ENCODE measurements at places on chromosomes 6 and 20. TPM values are rescaled to one million over a fixed set of nuclear protein-coding genes. Genes with fewer than 3 reads are reported as not detected.
A peak's percentile ranks its signal among the peaks of the same experiment; 100 is the strongest.

Gene TINAG
- total RNA-seq: not detected

Gene MAS1
- not detected for total RNA-seq

Gene MACROD2
- 0.51 TPM for total RNA-seq

Gene STXBP5
- 22.7 TPM for total RNA-seq

Gene MAP7
- 0.95 TPM for total RNA-seq

Gene C6orf58
- 0.39 TPM for total RNA-seq

Gene IP6K3
- total RNA-seq: not detected

Gene FGD2
- total RNA-seq: not detected

Gene PM20D2
- 15.9 TPM for total RNA-seq

Gene RAMACL
- 0.34 TPM for total RNA-seq

Gene CPXM1
- 2.0 TPM for total RNA-seq

Gene NTSR1
- total RNA-seq: not detected

Gene TULP1
- total RNA-seq: not detected

Gene DCBLD1
- total RNA-seq: 21.0 TPM

Gene TBC1D20
- 13.3 TPM for total RNA-seq

Gene PI3
- total RNA-seq: not detected

Gene DEFB121
- total RNA-seq: not detected

Gene DEFB114
- not detected for total RNA-seq

- DNase-seq: no peak
These were observed 378.6 kb downstream of the CD109 start for GRCh38 chr6:74074645-74075044.

DNA sequence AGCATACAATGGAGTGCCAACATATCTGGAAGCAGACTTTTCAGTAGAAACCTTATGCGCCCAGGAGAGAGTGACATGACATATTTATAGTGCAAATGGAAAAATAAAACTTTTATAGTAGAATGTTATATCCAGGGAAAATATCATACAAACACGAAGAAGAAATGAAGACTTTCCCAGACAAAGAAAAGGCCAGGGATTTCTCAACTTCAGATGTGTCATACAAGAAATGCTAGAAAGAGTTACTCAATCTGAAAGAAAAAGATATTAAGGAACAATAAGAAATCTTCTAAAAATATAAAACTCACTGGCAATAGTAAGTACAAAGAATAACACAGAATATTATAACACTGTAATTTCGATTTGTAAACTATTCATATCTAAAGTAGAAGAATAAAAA, 1269.3 kb downstream of the GRIK2 start:
- no peak for DNase-seq

- DNase-seq: peak; percentile 46
These were observed 6.8 kb downstream of the SASH1 start for GRCh38 chr6:148349466-148349865.

DNA sequence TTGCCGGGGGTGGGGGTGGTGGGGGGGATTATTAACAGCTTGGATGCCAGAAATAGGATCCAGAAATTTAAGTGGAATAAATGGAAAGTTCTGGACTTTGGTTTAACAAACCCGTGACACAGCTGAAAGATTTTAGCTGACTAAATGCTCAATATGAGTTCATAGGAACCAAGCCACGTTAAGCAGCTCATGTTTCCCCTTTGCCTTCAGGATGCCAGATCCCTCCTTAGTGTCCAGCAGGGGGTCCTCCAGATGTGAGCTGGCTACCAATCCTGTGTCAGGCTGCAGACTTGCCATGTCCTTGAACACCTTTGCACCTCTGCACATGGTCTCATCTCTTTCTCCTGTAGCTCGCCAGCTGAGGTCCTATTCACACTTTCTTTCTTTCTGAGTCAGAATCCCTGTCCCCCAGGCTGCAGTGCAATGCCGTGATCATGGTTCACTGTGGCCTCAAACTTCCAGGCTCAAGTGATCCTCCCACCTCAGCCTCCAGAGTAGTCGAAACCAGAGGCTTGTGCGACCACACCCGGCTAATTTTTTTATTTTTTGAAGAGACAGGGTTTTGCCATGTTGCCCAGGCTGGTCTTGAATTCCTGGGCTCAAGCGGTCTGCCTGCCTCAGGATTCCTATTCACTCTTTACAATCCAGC, 133.3 kb upstream of the ARMC2 start:
- DNase-seq: no peak

DNA sequence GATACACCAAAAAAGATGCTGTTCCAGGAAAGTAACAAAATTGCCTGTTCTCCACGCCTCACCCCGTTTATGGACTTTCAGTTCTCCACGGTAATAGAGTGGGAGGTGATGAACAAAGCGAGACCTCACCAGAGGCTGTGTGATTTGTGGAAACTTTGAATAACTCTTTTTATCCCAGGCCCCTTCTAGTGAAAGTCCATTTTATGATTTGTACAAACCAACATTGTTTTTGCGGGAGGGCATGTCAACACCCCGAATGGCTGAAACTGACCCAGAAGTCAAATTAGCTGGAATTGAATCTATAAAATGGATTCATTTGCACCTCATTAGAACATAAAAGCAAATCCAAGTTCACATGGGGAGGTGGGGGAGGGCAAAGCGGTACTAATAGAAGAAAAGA, 517.8 kb downstream of the CDH26 start:
- DNase-seq: no peak

DNA sequence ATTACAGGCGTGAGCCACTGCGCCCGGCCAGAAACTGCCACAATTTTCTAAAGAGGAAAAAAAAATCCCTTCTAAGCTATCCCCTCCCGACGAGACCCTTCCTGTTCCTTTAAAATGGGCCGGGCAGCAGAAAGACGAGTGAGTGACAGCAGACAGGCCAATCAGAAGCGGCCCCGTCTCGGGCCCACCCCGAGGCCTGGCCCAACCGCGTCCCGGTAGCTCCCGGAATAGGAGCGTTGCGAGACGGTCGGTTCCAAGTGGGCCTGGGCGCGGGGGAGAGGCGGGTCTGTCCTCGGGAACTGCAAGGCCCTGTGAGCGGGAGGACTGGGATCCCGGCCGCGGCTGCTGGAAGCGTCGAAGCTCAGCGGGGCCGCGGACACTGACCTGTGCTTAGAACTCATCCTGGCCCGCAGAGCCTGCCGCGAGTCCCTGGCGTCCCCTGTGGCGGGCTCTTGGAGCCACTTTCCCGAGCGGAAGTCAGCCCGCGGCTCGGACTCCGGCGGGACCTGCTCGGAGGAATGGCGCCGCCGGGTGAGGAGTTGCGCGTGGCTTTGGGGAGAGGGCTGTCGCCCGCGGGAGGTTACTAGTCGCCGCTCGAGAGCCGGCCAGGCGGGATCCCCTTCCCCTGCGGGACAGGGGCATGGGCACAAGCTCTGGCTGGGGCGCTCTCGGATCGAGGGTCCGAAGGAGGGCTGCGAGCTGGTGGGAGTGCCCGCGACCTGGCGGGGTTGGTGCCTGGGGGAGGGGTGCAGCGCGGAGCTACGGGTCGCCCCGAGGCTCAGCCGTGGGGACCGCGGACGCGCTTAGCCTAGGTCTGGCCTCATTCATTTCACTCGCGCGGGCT, at the start of the genes MROH8 and RPN2:
Gene MROH8, minus strand, starts transcription at position 710 of the 844 bp plus-strand sequence.
Gene RPN2, plus strand, starts transcription at position 492 of the 844 bp plus-strand sequence. Its CDS starts 27 bp downstream, at position 519.
- peak; percentile 97 for DNase-seq

GRCh38 chr6:116060572-116061283, at the start of gene FRK:
Gene FRK, minus strand, starts transcription at chr6:116060891. Its CDS starts 580 bp downstream, at chr6:116060311.
- DNase-seq: peak; percentile 33

DNA sequence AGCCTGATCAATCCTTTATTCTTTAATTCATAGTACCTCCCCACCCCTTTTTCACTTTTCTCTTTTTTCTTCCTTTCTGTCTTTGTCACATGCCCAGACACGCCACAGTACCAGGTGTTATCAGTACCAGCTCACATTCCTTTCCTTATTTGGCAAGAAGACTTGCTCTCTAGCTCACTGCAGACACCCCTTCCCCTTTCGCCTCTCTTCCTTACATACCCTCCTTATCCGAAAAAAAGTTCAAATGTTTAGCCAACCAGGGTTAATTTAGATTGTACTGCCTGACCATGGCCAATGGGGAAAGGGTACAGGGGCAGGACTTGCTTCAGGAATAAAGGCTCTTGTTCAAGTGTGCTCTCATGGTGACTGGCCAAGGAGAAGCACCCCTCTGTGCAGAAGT, 9.3 kb upstream of the SIRPB2 start:
- DNase-seq: no peak

- DNase-seq: no peak
These were observed 20.0 kb downstream of the HLA-B start for GRCh38 chr6:31336896-31337496.

- no peak for DNase-seq
These were observed 1195.1 kb upstream of the MAP3K7 start for GRCh38 chr6:91781946-91782345.

GRCh38 chr6:11710311-11710761, 68.3 kb downstream of the ADTRP start:
- peak; percentile 13 for DNase-seq

DNA sequence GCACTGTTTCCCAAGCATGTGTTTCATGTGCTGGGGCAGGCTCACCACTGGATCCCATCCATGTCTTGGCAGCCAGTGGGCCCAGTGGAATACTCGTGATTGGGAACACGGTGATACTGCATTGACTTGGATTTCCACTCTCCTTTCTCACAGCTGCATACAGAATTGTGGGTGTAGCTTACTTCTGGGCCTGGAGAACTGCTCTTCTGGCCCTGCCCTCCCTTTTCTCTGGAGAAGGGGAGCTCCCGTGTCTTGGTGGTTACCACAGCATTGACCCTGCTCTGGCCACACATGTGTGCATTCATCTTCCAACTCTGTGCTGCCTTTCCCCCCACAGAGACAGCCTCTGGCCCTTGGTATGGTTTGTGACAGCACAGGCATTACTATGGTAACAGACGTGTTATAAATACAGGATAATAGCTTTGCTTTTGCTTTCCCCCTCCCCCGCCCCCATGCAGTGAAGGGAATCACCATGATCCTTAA, 21.6 kb downstream of the SOBP start:
- DNase-seq: no peak

GRCh38 chr6:148426317-148426977, 83.8 kb downstream of the SASH1 start:
- no peak for DNase-seq

- DNase-seq: no peak
These were observed 101.4 kb upstream of the AGPAT4 start for GRCh38 chr6:161374971-161375873.

GRCh38 chr6:163946437-163946836, 531.9 kb downstream of the QKI start:
- no peak for DNase-seq

DNA sequence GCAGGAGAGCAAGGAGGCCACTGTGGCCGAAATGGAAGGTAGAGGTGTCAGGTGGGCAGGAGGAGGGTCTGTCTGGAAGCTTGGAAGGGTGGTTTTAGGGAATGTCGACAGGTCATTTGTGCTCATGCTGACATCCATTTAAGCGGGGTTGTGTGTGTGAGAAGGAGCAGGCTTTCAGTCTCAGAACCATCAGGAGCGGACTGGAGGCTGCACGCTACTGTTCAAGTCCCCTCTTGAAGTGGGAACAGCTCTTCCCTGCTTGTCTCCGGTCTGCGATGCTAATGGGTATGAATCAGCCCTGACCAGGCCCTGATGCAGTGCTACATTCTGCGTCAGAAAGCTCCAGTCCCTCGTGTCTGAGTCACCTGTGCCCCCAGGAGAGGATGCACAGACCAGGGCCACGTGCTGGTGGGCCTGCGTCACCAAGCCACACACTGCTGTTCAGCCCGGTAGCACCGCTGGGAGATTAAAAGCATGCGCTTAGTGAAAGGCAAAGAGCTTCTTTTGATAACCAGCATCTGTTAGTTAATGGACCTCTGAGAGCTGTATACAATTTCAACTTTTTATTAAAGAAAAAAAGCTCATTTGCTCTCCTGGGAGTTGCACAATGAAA, 58.0 kb downstream of the APCDD1L start:
- peak; percentile 87 for DNase-seq

- DNase-seq: no peak
These were observed 3.4 kb upstream of the ZNF217 start for GRCh38 chr20:53597030-53597482.

DNA sequence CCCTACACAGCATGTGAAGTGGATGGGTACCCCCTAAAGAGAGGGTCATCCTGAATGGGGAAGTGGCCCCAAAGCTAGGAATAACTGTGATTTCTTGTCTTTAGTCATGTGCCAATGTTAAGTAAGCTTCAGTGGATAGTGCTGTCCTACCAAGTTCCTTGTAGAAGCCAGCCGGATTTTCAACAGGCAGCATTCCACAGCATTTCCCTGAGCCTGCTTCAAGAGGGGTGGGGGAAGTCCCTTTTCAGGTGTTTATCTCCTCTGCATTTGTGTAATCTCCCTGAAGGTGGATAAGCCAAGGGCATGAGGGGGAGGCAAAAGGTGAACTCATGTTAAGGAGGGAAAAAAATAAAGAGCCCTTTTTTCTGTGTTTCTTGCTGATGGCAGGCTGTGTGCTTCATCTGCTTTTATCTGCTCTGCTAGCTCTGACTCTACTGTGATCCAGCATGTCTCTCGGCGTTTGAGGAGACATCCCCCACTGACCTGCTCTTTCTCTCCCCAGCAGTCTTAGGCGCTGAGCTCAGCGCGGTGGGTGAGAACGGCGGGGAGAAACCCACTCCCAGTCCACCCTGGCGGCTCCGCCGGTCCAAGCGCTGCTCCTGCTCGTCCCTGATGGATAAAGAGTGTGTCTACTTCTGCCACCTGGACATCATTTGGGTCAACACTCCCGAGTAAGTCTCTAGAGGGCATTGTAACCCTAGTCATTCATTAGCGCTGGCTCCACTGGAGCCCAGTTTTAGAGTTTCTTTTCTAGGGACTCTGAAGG, 1.9 kb downstream of the EDN1 start:
- DNase-seq: peak; percentile 48

Data from Daoy (cell line).